NCI-H748 treated with DMSO at 0.1 percent for 48 hours (cell line): ENCODE measurements at places on chromosomes 1 and 21.
A peak's percentile ranks its signal among the peaks of the same experiment; 100 is the strongest.

DNA sequence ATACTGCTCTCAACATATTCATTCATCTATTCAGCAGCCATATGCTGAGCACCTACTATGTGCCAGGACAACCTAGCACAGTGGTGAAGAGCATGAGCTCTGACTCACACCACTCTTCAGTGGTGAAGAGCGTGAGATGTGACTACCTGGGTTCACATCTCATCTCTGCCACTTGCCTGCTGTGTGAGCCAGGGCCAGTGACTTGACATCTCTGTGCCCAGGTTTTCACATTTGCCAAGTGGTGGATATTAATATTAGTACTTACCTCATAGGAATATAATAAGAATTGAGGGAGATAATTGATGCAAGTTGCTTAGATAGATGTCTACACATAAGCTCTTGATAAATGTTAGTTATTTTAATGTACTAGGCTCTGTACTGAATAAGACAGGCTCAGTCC, 488.9 kb downstream of the PTPRU start:
- no peak for DNase-seq

DNA sequence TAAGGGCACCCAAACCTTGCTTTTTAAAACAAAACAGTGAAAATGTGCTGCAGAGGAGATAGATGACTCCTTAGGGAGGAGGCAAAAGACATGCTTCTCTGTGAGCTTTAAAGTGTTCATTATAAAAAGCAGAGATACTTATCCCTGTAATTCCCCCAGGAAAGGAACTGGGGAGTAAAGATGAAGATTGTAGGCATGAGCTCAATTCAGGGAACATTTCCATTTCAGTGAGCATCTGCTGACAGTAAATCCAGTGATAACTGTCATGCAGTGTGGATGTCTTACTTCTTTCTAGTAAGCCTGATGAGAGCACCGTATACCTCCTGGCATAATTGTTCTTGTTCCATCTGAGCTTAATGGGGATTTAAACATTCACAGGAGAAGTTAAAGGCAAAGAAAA, 1296.5 kb downstream of the MRPL39 start:
- DNase-seq: no peak

DNA sequence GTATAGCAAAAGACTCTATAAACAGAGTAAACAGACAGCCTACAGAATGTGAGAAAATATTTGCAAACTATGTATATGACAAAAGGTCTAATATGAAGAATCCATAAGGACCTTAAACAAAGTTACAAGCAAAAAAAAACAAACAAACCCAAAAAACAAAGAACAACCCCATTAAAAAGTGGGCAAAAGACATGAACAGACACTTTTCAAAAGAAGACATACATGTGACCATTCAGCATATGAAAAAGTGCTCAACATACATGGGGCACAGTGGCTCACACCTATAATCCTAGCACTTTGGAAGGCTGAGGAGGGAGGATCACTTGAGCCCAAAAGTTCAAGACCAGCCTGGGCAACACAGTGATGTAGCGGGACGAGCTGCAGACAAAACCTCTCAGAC, 17.9 kb upstream of the OR2B11 start:
- DNase-seq: no peak

- DNase-seq: no peak
These were observed 52.2 kb downstream of the NENF start for GRCh38 chr1:212484701-212485570.

DNA sequence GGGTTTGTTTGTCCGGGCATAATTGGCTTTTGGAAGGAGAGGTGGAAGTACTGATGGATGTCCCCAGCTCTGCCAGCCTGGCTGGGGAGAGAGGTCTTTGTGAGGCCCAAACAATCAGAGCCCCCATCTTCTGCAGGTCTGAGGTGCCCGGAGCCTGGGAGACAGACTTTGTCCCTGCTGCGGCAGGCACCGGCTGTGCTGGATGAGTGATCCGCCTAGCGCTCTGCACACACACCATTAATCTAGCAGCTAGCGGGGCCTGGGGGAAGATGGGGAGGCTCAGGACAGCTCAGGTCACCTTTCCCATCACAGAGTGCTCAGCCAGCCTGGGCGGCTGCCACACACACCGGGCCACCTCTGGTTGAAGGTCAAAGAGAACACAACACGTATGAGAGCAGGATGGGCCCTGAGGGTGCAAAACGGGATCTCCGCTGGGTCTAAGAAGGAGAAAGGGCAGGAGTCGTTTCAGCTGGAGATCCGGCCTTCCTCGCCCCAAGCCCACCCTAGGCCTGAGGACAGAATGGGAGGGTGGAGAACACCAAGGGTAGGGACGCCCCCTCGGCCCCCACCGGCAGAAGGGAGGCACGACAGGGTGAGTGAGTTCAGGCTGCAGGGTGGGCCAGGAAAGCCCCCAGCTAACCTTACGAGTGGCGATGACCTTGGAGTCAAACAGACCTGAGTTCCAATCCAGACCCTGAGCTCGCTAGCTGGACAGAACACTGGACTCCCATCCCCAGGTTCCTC, 341.8 kb downstream of the NPHP4 start:
- DNase-seq: no peak

DNA sequence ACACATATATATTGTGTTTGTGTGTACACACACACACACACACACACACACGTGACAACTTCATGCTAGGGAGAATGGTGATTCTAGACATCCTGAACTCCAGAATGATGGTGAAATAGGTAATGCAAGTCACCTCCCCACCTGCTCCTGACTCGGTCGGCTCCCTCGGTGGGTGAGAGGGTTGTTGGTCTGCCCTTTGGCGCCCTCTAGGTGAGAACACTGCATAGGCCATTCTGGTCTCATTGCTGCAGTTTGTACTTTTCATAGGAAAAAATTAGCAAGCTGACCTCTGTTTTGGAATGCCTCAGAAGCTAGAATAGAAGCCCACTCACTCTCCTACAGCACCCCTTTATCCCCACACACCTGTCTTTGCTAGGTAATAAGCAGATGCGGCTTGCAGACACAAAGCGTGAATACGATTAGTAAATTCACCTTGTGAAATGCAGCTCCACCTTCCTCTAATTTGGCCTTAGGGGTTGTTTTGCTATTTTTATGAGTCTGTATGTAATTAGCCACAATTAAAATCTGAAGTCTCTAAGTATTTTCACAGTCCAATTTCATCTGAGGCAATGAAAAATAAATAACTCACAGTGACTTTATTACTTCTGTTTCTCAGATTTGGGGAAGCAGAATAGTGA, 130.0 kb upstream of the KCNJ15 start:
- DNase-seq: peak; percentile 65

DNA sequence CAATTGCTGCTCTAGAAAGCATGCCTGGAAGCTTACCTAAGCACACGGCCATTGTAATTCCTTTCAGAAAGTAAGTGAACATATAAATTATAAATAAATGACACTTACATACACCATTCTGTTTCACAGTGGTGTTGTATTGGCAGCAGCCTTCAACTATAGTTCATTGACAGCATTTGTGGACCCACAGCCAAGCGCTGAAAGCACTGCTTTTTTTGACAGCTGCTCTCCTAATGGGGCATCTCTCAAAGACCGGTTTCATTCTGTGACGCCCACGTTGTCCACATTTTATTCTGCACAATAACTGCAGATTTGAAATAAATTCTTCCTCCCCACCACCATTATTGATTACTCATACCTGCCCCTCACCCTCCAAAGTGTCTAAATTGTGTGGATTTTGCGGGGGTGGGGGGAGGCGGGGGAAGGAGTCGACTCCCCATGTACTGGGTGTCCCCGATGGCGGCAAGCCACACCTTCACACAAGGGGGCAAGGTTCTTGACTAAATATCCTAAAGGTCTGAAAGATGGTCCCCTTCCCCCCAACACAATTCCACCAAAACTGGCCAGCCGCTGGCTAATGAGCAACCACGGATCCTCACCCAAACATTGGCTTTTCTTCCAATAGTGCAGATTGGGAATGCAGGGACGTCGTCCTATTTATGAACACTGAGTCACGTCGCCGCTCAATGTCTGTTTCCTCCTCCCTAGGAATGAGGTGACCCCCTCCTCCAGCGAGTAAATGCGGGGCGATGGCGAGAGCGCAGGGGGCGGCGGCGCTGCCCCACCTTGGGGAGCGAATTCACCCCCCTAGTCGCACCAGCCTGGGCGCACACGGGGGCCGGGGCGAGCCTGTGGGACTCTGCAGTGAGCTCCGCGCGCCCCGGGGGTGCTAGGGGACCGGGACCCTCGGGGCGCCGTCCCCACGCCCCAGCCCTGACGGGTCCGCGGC, 960 bp downstream of the RCAN1 start:
- DNase-seq: no peak

DNA sequence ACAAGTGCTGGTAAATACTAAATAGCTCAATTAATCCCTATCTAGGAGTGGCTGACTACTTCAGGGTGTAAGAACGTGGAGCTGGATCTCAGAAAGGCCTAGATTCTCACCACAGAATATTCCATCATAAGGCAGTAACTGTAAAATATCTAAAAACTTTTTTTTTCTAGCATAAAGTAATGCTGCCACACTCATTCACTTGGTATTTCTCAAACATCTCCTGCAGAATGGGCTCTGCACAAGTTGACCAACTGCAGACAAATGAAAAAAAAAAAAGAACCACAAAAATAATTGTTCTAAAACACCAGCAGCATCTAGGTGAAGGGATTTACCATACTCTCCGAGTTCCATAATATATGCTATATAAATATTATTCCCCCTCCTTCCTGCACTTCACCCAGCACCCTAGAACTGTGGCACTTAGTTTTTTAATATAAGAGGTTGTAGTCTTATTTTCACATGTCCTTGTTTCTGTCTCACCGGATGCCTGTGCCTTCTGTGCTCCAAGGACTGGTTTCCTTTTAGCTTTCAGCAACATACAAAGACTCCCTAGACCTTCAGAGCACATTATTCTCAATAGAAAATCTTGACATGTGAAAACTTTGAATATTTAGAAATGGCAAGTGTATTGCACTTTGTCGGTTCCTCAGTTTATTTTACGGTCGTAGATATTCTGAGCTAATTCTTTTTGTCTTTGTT, 8.9 kb downstream of the VSIG8 start:
- no peak for DNase-seq

- peak; percentile 38 for DNase-seq
These were observed at the start of gene CNIH3 for GRCh38 chr1:224615861-224616755. CNIH3 (plus strand) TSS chr1:224616317; CDS start chr1:224617175, 858 bp downstream.

GRCh38 chr1:244447024-244447423, 4.7 kb downstream of the ADSS2 start:
- no peak for DNase-seq
